CD8-positive, alpha-beta T cell (primary cell): ENCODE measurements at places on chromosomes 13 and 19. TPM values are rescaled to one million over a fixed set of nuclear protein-coding genes. Genes with fewer than 3 reads are reported as not detected.

GSX1 gene
- total RNA-seq = not detected

ZSCAN5C gene
- not detected for total RNA-seq

NOVA2 gene
- not detected for total RNA-seq

IQCN gene
- 10.4 TPM for total RNA-seq

ZNF536 gene
- not detected for total RNA-seq

WDR88 gene
- total RNA-seq = not detected
